ENCODE measurements at places on chromosomes 11 and 22.
A peak's percentile ranks its signal among the peaks of the same experiment; 100 is the strongest.

DNA sequence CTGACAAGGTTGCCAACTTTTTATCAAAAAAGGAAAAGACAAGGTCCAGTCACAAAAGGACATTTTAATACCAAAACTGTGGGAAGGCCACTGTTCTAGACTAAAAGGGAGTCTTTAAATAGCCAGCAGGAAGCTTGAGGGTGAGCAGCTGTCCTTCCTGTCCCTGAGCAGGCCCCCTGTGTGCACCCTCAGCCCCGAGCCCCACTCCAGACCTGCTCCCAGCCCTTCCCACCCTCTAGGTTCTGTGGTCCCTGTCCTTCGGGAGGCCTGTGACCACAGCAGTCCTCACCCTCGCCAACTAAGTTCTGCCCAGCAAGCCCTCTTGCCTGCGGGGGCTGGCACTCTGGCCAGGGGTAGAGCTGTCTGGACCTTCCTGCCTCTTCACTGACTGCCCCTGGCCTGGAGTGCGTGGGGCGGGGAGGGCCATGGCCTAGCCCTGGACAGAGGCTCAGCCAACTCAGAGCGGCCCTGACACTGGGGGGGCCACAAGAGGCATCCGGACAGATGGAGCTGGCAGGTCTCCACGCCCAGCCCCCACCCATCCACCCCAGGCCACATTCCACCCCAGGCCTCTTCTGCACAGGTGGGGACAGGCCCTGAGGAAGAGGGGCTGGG lies 1.6 kb upstream of the PLXNB2 start:
- DNase-seq, result no peak

DNA sequence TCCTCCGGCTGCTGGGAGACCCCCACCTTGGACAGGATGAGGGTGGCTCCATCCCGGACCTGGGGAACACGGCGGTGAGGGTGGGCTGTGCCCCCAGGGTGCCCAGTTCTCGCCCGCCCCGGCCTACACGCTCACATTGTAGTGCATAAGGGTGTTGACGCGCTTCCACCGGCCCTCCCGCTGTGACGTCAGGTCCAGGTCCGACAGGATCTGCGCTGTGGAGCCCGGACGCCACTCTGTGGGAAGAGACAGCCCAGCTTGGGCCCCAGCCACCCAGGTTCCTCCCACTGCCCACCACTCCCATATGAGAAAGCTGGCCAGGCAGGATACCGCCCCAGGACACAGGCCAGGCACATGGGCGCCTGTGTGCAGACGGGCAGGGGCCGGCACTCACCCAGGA lies 8.3 kb upstream of the MAPK11 start:
- no peak for DNase-seq

DNA sequence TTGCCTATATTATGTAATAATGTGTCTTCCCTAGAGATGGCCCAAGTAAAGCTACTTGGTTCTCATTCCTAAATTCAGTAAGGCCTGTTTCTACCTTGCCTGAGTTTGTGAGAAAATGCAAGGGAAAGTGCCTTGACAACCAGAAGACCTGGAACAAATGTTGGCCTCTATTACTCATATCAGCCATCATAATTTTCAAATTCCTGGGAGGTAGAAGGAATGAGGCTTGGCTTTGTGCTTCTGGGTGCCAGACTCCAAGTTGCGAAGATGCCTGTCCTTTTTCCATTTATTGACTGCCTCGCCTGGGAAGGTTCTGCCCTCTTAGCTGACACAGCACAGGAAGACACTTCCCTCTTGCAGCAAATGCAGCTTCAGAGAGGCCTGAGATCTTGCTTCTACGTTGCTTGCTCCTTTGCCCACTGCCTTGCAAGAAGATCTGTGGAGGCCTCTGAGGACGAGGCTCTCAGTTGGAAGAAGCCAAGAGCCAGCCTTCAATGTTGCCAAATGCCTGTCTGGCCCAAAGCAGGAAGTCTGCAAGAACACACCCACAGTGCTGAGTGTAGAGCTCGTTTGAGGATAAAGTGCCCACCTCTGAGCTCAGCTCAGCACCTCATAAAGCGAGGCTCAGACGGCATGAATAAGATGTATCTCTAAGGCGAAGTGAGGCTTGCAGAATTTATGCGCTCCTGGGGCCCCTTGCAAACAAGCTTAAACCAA lies 120.1 kb downstream of the GALNT18 start:
- DNase-seq, result no peak

GRCh38 chr11:87444993-87445392 lies 407.3 kb downstream of the TMEM135 start:
- peak; percentile 45 for DNase-seq

- no peak for DNase-seq
Measured at GRCh38 chr11:117187007-117187406, 8.5 kb downstream of the SIDT2 start.

DNA sequence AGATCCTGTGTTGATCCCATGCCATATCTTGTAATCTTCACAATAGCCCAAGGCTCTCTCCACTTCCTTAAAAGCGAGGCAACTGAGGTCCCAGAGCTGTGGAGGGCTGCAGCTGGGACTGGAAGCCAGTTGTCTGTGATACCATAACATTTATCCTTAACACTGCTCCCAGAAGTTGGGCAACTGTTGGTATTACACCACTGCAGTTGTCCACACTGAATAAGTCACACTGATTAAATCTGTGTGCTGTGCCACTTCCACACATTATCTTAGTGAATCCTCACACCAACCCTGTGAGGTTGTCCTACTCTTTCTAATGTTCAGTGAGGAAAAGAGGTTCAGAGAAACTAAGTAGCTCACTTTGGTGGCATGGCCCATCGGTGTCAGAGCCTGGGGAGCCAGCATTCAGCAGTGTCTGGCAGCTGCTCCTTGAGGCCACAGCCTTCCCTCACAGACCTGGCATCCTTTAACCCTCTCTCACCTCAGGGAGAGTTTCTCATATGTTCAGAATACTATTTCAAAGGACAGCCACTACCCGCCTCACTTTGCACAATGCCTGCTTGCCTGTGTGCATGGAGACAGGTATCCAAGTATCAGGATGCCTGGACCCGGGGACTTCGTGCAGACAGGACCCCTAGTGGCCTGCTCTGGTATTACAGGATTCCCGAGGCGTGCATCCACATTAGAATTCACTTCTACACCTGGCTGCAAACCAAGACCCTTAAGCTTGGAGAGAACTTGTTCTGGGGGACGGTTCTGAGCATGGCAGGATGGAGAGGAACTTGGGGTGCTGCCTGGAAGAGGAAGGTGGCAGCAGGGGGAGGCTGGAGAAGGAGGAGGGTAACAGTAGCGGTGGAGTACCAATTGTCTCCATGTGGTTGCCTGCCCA lies 221.9 kb upstream of the TBCEL start:
- peak; percentile 32 for DNase-seq

Measured in SW 1271 (cell line).